ENCODE measurements at places on chromosomes 6 and 20. TPM values are rescaled to one million over a fixed set of nuclear protein-coding genes. Genes with fewer than 3 reads are reported as not detected.

GRCh38 chr6:159446340-159446739 lies 246.7 kb downstream of the SOD2 start:
- H3K4me1 ChIP-seq: no peaks in the 10 kb centered on the region
- H3K36me3 ChIP-seq: no peaks in the 10 kb centered on the region
- no peak overlapping the region for H3K4me3 ChIP-seq
- H3K27me3 ChIP-seq: no peaks in the 10 kb centered on the region
- DNase-seq: no peak

- no peaks in the 10 kb centered on the region for H3K36me3 ChIP-seq
- DNase-seq: peak; percentile 68
Measured at GRCh38 chr6:13488015-13488895, 855 bp upstream of the GFOD1 start.

Gene ITPA
- 35.7 TPM for total RNA-seq

GRCh38 chr6:80015839-80016435 lies 11.5 kb downstream of the TTK start:
- DNase-seq: no peak
- no peak overlapping the region for H3K27ac ChIP-seq
- H3K4me1 ChIP-seq: no peaks in the 10 kb centered on the region
- no peaks in the 10 kb centered on the region for H3K36me3 ChIP-seq
- H3K27me3 ChIP-seq: no peaks in the 10 kb centered on the region

GRCh38 chr20:51934301-51935002 lies 132.1 kb upstream of the SALL4 start:
- H3K36me3 ChIP-seq: no peaks in the 10 kb centered on the region
- no peak overlapping the region for H3K4me3 ChIP-seq
- no peak for DNase-seq
- no peaks in the 10 kb centered on the region for H3K4me1 ChIP-seq

DNA sequence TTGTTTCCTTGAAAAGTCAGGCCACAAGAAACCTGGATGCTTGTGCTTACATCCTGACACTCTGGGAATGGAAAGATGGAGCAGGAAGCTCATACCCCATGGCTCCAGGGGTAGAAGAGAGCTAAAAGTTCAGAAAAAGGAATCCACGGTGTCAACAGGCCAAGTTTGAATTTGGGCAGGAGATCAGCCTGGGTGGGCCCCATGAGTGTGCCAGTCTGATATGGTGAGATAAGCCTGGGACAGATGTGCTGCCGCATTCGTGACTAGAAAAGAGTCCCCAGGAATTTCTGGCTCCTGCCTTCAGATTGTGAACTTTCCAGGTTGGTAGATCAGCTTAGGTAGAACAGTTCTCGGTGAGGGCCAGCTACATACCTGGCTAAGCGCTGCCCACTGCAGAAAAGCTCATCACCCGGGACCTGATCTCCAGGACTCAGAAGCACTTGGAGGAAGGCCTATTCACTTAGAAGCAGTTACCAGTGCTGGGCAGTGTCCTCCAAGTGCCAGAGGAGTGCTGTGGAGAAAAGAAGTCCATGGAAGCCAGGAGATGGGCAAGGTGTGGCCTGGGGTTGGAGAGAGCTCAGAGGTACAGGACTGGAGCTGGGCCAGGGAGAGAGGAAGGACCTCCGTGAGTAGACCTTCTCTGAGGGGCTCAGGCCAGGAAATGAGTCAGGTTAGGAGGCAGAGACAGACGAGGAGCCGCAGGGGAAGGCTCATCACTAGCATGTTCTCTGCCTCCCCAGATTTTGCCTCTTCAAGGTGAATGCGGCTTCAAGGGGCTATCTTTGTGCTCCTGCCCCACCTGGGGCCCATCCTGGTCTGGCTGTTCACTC lies at the start of gene TSPO2:
Gene TSPO2 (plus strand): TSS at position 242 of the 830 bp plus-strand sequence. CDS start 519 bp downstream, at position 761.
- H3K27me3 ChIP-seq: no peaks in the 10 kb centered on the region
- no peak within 1 kb of the TSS for H3K4me3 ChIP-seq
- DNase-seq: no peak
- H3K4me1 ChIP-seq: peaks cover 19% of the 10 kb centered on the region
- peak within 1 kb of the TSS; percentile 69 for H3K27ac ChIP-seq
- H3K36me3 ChIP-seq: no peaks in the 10 kb centered on the region

Gene PGM3
- total RNA-seq: 30.0 TPM

Gene EPHA7
- total RNA-seq: 3.9 TPM

DNA sequence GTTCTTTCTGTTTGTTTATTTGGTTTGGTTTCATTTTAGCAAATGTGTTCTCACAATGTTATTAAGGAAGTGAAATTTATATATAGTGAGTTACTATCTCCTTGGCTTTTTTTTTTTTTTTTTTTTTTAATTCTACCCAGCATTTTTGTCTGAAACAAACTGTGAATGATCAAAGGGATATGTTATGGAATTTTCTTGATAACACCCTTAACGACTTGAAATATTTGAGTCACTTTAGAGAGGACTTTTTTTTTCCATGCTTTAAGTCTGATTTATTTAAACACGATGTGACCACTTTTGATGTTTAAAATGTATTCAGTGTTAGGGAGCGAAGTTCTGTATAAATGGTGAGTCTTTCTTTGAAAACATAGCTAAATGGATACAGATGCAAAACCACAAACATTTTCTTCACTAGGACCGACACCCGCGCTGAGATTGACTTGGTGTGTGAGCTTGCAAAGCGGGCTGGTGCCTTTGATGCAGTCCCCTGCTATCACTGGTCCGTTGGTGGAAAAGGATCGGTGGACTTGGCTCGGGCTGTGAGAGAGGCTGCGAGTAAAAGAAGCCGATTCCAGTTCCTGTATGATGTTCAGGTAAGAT lies 149.7 kb downstream of the MTHFD1L start:
- no peak overlapping the region for H3K27ac ChIP-seq
- no peaks in the 10 kb centered on the region for H3K27me3 ChIP-seq
- no peak overlapping the region for H3K4me3 ChIP-seq
- H3K36me3 ChIP-seq: no peaks in the 10 kb centered on the region
- no peaks in the 10 kb centered on the region for H3K4me1 ChIP-seq
- DNase-seq: no peak

Gene TNFRSF6B
- total RNA-seq: 4.2 TPM

DNA sequence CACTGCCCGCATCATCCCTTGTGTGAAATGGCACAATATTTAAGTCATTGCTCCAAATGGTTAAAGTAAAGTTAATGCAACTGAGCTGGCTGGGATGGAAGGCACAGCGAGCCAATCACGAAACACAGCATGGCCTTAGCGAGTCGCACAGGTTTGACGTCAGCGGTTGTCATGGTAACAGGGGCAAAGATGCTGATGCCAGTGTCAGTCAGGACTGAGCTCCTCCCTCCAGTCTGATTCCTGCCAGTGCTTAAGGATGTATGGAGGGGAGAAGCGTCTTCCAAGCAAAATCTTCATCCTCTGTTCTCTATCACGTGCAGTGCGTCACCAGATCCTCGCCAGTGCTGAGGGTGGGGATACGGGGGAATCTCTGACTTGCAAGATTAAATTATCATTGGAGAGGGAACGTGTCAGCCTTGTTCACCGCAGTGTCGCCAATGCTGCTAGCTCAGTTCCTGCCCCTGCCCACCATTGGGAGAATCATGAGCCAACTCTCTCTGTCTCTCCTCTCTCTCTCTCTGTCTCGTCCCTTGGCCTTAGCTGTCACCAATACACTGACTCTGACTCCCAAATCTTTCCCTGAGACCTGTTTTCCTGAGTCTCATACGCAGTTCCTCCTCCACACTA lies 24.5 kb downstream of the TSPYL4 start:
- H3K27me3 ChIP-seq: no peaks in the 10 kb centered on the region
- peaks cover 10% of the 10 kb centered on the region for H3K36me3 ChIP-seq
- H3K4me1 ChIP-seq: no peaks in the 10 kb centered on the region
- H3K27ac ChIP-seq: no peak overlapping the region
- H3K4me3 ChIP-seq: no peak overlapping the region
- no peak for DNase-seq

Gene MCUR1
- total RNA-seq: 30.2 TPM

Gene OR2H1
- total RNA-seq: not detected

DNA sequence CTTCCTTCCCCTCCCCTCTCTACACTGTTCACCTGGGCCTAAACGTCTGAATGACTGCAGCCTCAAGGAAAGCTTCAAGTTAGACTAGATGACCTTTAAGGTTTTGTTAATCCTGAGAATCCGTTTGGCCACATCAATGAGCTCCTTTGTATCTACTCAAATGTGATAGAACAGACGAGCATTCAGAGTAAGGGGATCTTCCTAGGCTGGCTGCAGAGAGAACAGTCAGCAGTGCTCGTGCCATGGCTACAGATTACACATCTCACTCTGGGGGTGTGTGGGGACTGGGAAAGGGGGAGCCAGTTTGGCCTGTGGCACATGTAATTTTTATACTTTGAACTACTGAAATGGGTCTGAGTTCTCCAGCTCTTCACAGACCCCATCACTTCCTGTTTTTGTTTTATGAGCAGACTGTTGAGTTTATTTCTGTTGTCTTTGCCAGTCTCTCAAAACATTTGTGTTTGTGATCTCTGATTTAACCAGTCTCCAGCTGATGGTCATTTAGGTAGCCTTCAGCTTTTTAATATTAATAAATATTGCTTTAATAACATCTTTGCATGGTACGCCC lies 50.9 kb downstream of the KCNS1 start:
- H3K36me3 ChIP-seq: peaks cover 18% of the 10 kb centered on the region
- H3K27me3 ChIP-seq: no peaks in the 10 kb centered on the region

DNA sequence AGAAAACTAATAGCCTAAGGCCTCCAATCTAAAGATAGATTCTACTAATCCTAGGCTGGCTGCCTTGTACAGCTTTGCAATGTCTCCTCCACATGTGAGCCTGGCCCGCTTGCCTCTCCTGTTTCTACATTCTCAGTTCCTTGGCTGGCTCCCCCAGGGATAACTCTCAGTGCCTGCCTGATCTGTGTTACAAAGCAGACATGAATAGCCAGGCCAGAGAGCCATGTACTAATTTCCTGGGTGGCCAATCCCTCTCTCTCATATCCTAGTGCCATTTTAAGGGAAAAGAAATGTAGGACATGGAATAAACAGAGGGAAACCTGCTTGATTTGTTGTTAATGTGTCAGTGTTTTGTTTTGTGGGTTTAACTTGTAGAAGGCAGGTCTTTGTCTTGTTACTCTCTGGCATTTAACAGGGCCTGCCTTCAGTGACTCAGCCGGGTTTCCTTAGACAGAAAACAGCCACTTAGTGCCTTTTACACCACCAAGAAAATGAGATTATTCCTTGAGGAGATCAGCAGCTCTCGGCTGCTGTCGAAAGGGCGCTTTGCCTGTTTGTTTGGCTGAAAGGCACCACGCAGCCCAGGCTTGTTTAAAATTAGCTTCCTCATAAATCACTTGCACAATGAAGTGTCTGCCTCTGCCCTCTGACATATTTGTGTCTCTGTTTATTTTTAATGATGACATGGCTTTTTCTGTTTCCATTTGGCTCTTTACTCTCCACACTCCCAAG lies 702.7 kb downstream of the MAFB start:
- H3K4me1 ChIP-seq: no peaks in the 10 kb centered on the region
- H3K36me3 ChIP-seq: no peaks in the 10 kb centered on the region
- no peak for DNase-seq
- H3K27ac ChIP-seq: peak overlapping the region; percentile 38

Gene PRR18
- not detected for total RNA-seq

GRCh38 chr6:102742754-102743356 lies 1349.3 kb downstream of the GRIK2 start:
- no peaks in the 10 kb centered on the region for H3K27me3 ChIP-seq
- H3K27ac ChIP-seq: no peak overlapping the region
- no peaks in the 10 kb centered on the region for H3K4me1 ChIP-seq
- DNase-seq: no peak
- no peaks in the 10 kb centered on the region for H3K36me3 ChIP-seq
- H3K4me3 ChIP-seq: no peak overlapping the region

Gene PRSS16
- total RNA-seq: 29.4 TPM

Gene SLC17A2
- not detected for total RNA-seq

Gene TULP1
- total RNA-seq: not detected

Gene COL19A1
- total RNA-seq: 0.35 TPM

Gene LY6G6C
- total RNA-seq: not detected

DNA sequence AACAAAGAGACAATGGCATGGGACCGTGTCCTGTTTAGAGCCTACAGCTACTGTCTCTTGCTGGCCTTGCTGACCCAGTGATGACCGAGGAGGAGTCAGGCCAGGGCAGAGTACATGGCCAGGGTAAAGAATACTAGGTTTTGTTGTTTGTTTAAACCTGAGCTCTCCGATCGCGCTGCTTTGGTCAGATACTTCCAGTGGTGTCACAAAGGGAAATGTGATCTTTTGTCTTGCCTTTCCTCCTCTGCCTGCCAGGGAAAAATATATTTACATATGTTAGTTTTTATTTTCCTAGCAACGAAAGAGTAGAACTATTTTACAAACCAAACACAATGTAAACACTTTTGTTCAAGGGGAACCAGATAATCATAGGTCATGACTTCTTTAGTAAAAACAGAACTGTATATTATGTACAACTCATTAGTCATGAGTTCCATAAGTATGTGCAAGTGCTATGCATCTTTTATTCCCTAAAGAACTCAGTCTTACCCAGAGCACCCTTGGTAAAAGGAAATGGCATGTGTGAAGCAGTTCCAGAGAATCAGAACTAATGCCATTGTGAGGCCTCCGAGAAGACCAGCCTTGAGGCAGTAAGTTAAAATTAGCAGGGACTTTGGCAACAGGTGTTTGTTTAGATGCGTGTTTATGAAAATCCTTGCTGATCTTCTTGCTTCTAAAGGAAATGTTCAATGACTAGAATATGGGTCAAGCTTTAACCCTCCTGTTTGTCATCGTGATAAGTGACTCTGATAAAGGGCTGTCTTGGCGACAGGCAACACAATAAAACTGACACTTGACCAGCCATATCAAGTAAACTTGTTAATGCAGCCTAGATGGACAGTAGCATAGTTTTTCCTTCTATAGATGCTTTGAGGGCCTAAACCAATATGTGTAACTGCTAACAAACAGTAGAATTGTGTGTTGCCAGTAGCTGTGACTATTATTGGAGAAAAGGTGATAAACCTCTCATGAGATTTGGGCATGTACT lies 204.6 kb downstream of the NKAIN2 start:
- H3K27me3 ChIP-seq: no peaks in the 10 kb centered on the region
- no peak overlapping the region for H3K27ac ChIP-seq
- no peak overlapping the region for H3K4me3 ChIP-seq
- H3K4me1 ChIP-seq: no peaks in the 10 kb centered on the region
- no peaks in the 10 kb centered on the region for H3K36me3 ChIP-seq
- DNase-seq: no peak

DNA sequence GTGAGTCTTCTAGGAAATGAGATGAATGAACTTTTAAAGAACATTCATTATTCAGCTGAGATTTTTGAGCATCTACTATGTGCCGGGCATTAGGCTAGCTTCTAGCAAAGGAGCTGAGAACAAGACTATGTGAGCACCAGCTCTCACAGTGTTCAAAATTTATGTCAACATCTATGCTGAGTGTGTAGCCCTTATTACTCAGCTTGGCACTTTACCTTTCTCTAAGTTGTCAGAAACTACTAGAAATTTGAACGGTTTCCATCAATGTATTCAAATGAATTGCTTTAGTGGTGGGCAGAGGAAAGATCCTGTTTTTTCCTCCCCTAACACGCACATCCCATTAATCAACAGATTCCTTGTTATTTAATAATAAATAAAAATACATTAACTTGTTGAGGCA lies 33.3 kb downstream of the CYP24A1 start:
- DNase-seq: no peak
- H3K4me1 ChIP-seq: no peaks in the 10 kb centered on the region
- H3K27ac ChIP-seq: no peak overlapping the region
- no peaks in the 10 kb centered on the region for H3K36me3 ChIP-seq

Gene NQO2
- 34.7 TPM for total RNA-seq

Measured in Peyer's patch (tissue), 4 donors.